ENCODE measurements at places on chromosomes 7 and 10.
A peak's percentile ranks its signal among the peaks of the same experiment; 100 is the strongest.

DNA sequence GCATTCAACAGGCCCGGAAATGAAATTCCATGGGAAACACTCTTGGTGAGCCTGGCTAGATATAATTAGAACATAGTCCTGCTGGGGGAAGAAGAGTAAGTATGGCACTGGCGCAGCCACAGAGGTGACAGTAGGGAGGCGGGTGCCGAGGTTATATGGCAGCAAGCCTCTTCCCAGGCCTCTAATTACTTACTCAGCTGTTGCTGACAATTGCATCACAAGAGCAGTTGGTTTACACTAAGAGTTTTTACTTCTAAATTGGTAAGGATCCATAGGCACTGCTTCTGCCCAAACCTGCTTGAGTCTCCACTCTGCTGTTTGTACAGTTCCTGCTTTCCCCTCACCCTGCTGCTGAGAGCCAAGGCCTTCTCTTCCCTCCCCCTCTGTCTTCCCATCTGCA, 93.3 kb upstream of the DUSP5 start:
- no peak for DNase-seq

GRCh38 chr7:2280424-2280823, 33.8 kb downstream of the SNX8 start:
- no peak for DNase-seq

GRCh38 chr10:97274828-97275227, 17.6 kb downstream of the ARHGAP19 start:
- no peak for DNase-seq

- DNase-seq = no peak
Observed at GRCh38 chr10:5045095-5045494, 41.4 kb upstream of the AKR1C2 start.

DNA sequence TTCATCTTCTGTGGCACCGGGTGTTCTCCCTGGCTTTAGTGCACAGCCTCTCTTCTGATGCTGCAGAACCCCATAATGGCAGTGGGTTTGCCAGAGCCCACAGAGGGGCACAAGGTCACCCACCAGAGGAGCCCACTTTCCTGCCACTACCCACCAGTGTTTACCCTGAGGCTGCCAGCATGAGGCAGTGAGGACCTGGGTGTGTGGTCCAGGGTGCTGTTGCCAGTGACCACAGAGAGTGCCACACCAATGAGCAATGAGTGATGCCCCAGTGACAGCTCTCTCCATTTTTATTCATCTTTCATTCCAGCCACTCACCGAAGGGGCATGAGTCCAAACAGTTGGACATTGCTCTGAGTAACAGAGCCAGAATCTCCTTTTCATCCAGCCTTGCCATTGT, 34.8 kb downstream of the MTURN start:
- DNase-seq = no peak

DNA sequence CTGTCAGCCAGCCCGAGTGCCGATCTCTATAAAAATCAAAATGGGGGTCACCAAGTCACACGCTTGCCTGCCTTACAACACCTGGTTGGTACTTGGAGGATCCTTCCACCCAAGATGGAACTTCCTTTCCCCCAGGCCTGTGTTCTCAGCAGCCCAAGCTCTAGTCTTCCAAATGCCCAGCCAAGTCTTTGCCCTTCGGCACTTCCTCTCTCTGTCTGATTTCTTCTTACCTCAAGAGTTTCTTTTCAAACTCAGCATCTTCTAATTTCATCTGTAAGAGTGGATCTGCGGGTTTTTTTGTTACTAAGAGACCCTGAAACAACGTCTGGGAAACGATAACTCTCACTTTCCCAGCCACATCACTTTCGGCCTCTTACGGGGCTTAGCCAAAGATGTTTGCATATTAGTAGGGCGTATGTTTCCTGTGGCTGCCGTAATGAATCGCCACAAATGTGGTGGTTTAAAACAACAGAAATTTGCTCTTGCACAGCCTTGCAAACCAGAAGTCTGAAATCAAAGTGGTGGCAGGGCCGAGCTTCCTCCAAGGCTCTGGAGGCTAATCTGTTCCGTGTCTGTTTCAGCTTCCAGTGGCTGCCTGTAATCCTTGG, 219.9 kb downstream of the TCF7L2 start:
- DNase-seq = no peak

GRCh38 chr10:56561336-56561735, 200.3 kb upstream of the ZWINT start:
- no peak for DNase-seq

GRCh38 chr7:17207220-17207619, 91.2 kb upstream of the AHR start:
- DNase-seq = no peak

GRCh38 chr7:38299275-38299931, 26.0 kb upstream of the TARP start:
- no peak for DNase-seq

GRCh38 chr7:47743965-47744591, 162.2 kb upstream of the TNS3 start:
- no peak for DNase-seq

- no peak for DNase-seq
Observed at GRCh38 chr10:31322647-31323046, 3.6 kb downstream of the ZEB1 start.

- DNase-seq = no peak
Observed at GRCh38 chr7:139673230-139673629, 104.6 kb downstream of the HIPK2 start.

- DNase-seq = no peak
Observed at GRCh38 chr10:81863771-81864170, 11.2 kb upstream of the NRG3 start.

DNA sequence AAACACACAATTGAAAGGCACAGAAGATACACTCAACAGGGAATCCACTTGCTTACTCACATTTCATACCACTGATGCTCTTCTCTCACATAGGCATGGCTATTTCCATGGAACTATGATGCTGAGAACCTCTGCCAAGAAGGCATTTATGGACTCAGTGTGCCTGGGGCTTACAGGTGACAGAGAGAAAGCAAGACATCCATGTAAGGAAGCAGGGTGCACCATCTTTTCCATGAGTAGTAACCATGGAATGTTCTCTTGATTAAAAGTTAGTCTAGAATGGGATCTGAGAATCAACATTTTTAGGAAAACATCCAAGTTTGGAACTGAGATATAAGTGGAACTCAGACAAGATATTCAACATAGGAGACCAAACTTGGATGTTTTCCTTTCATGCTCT, 52.5 kb upstream of the MACC1 start:
- DNase-seq = no peak

- DNase-seq = no peak
Observed at GRCh38 chr10:106082865-106083264, 1081.6 kb downstream of the SORCS1 start.

DNA sequence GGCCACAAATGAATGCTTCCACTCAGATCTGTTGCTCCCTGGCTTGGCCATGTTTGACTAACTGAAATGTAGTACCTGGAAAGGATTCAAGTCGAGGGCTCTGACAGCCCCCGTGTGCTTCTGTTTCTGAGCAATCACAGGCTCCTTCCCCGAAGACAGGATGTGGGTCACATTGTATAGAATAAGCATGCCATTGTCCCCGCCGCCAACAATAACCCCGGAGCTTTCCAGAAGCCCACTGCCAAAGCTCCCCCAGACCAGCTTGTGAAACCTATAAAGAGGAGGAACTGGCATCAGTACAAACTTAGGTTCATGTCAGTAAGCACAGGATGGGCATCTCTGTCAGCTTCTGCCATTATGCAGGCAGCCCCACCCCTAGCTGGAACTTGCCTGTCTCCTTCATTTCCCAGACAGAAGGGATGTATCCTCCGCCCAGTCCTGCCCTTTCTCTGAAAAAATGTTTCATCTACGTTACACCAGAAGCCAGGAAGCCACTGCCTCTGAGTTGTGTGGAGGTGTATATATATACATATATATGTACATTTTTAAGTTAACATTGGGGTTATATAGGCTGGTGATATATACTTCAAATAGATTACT, 10.3 kb downstream of the SEC31B start:
- peak; percentile 50 for DNase-seq

GRCh38 chr7:30968294-30968693, 4.5 kb downstream of the GHRHR start:
- DNase-seq = no peak

- DNase-seq = no peak
Observed at GRCh38 chr10:86179153-86179524, 187.5 kb downstream of the GRID1 start.

DNA sequence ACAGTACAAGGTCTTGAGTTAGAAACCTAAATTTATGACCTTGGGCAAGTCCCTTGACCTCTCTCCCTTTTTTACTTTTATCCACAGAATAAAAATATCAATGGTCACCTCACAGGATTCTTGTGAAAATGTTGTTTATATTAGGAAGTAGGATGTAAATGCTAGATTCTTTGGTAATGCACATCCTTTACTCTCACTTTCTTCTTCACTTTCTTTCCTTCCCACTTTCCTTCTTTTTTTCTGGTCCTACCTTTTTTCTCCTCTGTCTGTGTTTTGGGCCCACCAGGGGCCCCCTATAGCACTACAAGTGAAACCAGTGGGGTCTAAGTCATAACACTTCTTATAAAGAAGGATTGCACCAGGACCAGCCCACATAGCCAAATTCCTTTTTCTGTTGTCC, 12.1 kb downstream of the RPEL1 start:
- DNase-seq = no peak

DNA sequence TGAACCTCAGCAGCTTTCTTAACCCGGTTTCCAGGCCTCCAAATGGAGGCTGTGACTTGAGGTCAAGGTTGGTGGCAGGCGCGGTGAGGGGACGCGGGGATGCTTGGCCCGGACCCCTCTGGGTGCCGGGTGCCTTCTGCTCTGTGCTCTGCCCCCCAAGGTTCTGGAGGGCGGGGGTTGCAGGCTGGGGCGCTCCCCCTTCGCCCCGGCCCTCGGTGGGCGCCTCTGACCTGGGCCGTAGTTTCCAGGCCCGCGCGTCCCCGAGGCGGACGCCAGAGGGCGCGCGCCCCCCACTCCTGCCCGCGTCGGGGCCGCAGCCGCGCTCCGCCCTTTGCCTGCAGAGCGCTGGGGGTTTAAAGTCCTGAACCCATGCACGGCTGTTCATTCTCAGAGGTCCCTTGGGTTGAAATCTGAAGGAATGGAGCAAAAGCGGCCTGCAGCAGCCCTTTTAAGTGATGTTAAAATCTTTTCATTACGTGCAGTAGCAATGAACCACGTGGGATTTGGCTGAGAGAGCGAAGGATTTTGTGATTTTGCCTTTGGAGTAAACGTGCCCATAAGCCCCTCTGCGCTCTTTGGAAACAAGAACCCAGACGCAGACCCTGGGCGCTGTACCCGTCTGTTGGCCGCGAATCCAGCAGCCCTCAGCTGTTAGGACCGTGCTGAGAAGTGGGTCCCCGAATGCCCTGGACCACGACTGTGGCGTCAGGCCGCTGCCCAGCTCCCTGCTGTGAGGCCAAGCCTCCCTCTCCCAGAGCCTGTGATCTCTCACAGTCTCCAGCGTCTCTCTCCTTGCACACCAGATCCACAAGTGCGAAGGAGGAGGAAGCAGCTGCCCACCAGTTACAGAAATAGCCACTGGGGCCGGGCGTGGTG, 135.0 kb downstream of the ACTR3B start:
- DNase-seq = peak; percentile 8

GRCh38 chr10:124511205-124512039, 49.8 kb downstream of the LHPP start:
- DNase-seq = no peak

- no peak for DNase-seq
Observed at GRCh38 chr7:13991791-13992595, 2.5 kb upstream of the ETV1 start.

- DNase-seq = no peak
Observed at GRCh38 chr10:82282782-82283456, 407.9 kb downstream of the NRG3 start.

DNA sequence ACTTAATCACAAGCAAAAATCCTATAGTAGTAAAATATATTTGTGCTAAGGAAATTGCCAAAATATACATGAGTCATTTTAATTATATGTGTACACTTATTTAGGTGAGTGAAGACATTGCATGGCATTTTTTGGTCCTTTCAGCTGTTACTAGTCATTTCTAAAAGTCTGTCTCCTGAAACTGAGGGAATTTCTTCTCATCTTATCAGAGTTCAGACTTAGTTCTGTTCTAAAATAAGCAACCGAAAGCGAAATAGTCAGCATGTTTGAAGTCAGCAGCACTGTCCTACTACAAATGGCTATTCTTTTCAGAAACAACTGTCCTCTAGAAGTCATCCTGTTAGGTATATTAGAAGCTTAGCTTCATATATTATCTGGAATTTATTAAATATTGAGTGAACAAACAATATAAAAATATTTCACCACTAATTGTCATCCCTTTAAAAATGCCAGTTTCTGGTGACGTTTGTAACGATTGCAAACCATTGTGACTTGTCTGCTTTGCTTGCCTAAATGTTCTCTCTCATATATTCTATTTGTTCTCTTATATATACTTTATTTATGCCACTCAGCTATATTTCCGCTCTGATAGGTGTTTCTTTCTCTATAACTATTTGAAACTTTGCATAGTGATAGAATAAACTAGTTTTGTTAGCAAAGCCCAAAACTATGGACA, 227.4 kb upstream of the KAT6B start:
- DNase-seq = no peak

DNA sequence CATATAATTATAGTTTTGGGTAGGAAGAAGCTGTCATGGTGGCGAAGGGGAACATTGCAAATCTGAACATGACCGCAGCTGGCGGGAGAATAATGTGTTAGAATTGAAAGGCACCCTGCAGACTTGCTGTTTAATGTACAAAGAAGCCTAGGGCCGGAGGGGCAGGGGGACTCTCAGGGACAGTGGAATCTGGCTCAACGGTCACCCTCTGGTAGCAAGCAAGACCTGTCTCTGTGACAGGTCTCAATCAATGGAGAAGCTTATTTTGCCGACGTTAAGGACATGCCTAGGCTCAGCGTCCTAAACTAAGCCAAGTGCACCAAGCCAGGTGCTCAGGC, 177.3 kb downstream of the NSUN6 start:
- no peak for DNase-seq

DNA sequence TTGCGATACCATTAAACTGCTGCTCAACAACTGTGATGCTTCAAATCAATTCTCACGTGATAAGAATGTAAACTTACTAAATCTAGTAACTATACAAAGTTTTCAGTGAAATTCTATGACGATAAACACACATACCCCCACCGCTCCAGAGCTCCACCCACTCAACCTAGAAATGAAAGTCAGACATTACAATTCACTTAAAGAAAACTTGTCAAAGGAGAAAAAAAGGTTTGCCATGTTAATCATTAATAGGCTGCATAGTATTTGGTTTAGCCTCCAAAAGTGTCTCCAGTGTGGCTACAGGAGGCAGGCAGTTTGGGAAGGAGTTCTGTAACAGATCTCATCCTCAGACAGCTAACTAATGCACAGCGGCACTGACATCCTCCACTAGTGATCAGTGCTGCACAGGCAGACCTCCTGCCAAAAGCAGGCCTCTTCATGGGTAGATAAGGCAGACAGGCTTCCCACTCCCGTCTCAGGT, 3.1 kb downstream of the HERPUD2 start:
- no peak for DNase-seq

DNA sequence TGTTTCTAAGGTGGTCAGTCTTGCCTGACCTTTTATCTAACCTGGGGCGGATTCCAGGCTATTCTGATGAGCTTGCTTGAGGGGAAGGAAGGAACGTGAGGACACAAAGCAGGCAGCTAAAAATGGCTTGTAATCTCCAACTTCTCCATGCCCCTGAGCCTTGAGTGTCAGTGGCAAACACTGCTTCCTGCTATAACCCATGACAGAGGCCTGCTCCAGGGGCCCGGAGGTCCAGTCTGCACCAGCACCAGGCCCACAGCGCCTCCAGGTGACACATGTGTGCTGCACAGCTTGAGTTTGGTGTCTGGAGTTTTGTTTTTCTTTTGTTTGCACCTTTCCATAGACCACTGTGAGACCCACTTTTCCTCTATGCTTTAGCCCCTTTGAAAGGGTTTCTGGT, 207.9 kb downstream of the PAXIP1 start:
- no peak for DNase-seq

GRCh38 chr7:1231214-1232102, 1.2 kb upstream of the UNCX start:
- no peak for DNase-seq

All from stimulated activated CD4-positive, alpha-beta T cell treated with anti-CD3 and anti-CD28 coated beads, Interleukin-12 subunit alpha, Interleukin-12 subunit beta, amount 100 ng/mL, for 4 hours (primary cell).